ENCODE measurements at places on chromosomes 7 and 10. TPM values are rescaled to one million over a fixed set of nuclear protein-coding genes. Genes with fewer than 3 reads are reported as not detected.
A peak's percentile ranks its signal among the peaks of the same experiment; 100 is the strongest.

CH25H gene
- polyA plus RNA-seq, result 0.21 TPM

DNA sequence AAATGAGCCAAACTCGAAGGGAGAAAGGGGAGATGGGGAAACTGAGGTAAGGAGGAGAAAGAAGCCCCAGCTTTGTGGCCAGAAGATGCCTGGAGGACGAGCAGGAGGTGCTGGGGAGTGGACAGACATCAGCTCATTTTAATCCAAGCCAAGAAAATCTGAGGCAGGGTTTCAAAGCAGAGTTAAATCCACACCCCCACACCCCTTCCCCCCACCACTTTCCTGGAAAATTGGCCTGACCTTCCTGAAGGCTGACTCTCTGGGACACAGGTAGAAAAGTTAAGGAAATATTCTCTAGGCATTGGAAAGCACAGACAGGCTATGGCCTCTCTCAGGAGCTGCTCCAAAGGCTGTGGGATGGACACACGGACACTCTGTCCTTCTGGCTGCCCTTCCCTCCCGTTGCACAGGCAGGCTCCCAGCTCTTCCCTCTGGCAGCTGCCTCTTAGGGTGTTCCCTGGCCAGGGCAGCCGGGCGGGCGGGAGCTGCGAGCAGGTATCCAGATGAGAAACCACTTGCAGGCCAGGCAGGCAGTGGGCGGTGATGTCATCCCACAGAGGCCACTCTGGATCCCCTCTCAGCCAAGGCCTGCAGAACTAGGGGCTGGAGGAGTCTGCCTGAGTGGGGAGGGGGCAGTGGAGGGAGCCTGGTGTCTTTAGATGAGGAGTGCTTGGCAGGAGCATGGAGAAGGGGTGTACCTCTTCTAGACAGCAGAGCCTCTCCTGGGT, 171.8 kb downstream of the NEURL1 start:
- DNase-seq, result no peak

FAM241B gene
- polyA plus RNA-seq, result 9.1 TPM

CADPS2 gene
- 39.1 TPM for polyA plus RNA-seq

TET1 gene
- polyA plus RNA-seq, result 10.1 TPM

ADRA2A gene
- 2.9 TPM for polyA plus RNA-seq

DNA sequence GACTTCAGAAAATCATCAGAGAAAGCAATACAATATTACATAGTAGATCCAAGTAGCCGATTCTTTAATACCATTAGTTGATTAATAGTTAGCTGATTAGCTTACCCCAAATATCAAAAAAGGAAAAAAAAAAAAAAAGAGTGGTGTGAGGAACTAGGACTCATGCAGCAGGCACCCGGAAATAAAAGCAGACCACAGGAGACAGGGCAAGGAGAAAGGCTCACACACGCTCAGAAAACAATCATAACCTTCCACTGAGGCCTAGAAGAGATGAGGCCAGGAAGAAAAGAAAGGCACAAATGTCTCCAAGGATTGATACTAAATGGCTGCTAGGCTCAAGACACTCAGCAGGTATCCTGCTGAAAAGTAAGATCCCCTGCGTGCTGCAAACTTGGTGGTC, 25.9 kb downstream of the TRDMT1 start:
- DNase-seq, result no peak

GATA3 gene
- polyA plus RNA-seq, result 90.0 TPM

DNA sequence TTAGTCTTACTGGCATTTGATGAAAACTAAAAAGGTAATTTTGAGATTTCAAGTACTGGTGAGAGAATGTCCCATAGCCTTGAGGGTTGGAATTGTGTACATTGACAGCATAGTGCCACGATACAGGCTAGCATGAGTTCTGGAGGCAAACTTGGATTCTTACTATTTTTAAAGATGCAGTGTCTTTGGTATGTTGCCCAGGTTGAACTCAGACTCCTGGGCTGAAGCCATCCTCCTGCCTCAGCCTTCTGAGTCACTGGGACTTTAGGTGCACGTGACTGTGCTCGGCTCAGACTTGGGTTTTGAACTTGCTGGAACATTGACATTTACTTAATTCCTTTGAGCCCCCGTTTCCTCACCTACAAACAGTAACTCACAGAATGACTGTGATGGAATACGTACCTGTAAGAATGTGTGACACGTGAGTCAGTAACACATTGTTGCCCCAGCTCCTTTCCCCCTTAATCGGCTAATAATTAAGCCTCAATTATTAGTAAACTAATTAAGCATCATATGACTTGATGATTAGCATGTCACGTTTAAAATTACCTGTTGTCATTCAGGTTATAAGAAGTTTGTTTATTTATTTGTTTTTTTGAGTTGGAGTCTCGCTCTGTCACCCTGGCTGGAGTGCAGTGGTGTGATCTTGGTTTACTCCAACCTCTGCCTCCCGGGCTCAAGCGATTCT, 10.6 kb downstream of the DNAJB6 start:
- DNase-seq, result no peak

HOXA7 gene
- polyA plus RNA-seq, result 38.1 TPM

PAX4 gene
- not detected for polyA plus RNA-seq

DNA sequence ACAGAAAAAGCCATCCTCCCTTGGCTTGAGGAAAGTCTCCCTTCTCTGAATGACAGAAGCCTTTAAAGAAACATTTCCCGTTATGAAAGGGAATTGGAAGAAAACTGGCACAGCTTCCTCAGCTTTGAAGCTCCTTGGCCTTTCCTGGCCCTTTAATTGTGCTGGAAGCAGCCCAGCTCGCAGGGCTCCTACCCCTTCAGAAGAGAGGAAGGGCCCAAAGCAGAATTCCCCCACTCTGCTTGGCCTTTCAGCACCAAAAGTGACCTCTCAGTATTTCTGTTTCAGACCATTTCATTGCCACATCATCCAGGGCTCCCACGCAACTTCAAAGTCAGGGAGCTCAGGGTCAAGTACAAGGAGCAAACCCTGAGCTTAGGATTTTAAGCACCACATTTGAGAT, 4.2 kb downstream of the AFAP1L2 start:
- DNase-seq, result no peak

IMMP2L gene
- polyA plus RNA-seq, result 48.8 TPM

DNA sequence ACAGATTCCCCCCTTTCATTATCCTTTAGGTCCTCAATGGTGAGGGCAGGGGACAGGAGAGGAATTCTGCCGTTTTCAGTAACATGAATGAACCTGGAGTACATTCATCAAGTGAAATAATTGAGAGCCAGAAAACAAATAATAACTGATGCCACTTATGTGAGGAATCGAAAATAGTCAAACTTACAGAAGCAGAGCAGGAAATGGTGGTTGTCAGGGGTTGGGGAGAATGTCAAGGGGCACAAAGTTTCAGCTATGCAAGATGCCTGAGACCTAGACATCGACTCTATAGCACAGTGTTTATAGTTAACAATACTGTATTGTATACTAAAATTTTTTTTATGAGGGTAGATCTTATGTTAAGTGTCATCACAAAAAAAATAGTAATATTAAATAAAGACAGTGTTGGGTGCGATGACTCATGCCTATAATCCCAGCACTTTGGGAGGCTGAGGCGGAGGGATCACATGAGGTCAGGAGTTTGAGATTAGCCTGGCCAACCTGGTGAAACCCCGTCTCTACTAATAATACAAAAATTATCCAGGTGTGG, 1219.8 kb downstream of the GATA3 start:
- DNase-seq, result no peak

DNA sequence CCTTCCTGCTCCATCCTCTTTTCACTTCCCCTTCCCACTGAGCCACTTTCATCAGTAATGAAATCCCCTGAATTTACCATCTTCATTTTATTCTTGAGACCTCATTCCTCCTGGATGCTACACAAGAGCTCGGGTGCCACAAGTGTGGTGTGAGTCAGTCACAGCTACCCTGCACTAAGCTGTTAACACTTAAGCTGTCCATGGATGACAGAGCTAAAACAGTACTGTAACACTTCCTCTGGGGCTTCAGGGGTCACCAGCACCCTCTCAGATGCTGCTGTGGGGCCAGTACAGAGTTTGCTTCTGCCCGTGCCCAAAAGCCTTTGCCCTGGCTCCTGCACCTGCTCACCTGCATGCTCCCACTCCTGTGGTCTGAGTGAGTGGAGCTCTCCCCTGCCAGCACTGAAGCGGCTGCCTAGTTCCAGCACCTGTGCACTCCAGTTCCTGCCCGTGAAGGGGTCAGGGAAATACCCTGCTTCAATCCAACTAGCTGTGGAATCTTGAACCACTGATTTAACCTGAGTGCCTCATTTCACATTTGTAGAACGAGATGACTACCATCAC, 71.9 kb downstream of the POT1 start:
- no peak for DNase-seq

GRCh38 chr7:1912593-1913465, 242.8 kb downstream of the ELFN1 start:
- DNase-seq, result peak; percentile 31

GRCh38 chr7:517774-518629, 1.6 kb downstream of the PDGFA start:
- no peak for DNase-seq

- DNase-seq, result no peak
Observed at GRCh38 chr7:121288894-121289293, 39.9 kb upstream of the WNT16 start.

Data from left renal cortex interstitium (tissue), 4 donors.